Glutamatergic neuron (in vitro differentiated cells): ENCODE measurements at places on chromosomes 1 and 21. TPM values are rescaled to one million over a fixed set of nuclear protein-coding genes. Genes with fewer than 3 reads are reported as not detected.

GRCh38 chr1:64396817-64397216, 73.1 kb upstream of the CACHD1 start:
- DNase-seq = no peak

GRCh38 chr1:157085421-157085820, 14.2 kb downstream of the ETV3L start:
- no peak for DNase-seq

GRCh38 chr1:50112193-50112592, 3.5 kb downstream of the ELAVL4 start:
- no peak for DNase-seq

DNA sequence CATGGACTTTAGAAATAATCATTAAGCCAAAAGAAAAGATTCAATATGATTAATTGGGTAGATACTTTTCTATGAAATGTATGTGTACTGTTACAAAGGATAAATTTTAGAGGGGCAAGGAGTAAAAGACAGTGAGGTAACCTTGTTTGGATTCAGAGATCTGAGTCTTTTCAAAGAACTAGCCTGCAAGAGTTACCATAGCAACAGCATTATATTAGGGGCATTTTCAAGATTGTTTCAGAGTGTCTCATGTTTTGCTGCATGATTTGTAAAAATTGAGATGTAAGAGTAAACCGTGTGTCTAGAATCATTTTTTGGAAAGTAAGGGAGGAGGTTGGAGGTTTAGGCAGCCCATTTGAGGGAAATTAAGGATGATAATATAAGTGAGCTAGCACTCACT, 70.6 kb upstream of the KIAA1614 start:
- no peak for DNase-seq

DNA sequence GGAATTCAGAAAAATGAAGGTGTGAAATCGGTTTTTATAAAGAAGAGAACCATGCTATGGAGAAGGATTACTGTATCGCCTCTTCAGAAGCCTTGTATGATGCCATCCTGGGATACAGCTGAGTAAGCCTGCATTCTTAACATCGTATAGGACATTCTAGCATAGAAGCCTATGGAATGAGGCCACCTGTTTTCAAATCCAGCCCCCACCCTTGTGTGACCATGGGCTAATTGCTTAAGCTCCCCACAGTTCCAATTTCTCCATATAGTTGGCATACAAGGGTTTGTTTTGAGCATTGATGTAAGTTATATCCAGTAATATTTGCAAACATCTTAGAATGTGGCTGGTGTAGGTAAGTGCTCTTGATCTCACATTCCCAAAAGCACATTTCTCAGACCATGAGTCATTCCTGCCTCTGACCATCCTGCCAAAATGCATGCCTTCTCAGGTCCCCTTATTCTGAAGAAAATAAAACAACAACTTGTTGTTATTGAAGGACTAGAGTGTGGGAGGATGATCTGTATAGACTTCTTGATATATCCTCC, 1.5 kb downstream of the OR14A2 start:
- no peak for DNase-seq

- no peak for DNase-seq
These were observed 17.4 kb downstream of the PIK3R3 start for GRCh38 chr1:46114925-46115603.

- no peak for DNase-seq
These were observed 651.6 kb upstream of the ADGRL4 start for GRCh38 chr1:79657951-79658658.

The CCDC17 gene
- 3.8 TPM for total RNA-seq

The ADCY10 gene
- total RNA-seq = 0.07 TPM

The ACAP3 gene
- 1,099 TPM for total RNA-seq

The HES2 gene
- total RNA-seq = 54.6 TPM
